Activated naive CD4-positive, alpha-beta T cell (primary cell): ENCODE measurements at places on chromosomes 1 and 21.
A peak's percentile ranks its signal among the peaks of the same experiment; 100 is the strongest.

GRCh38 chr1:53070621-53071020 is 8.6 kb downstream of the PODN start:
- no peak for DNase-seq

DNA sequence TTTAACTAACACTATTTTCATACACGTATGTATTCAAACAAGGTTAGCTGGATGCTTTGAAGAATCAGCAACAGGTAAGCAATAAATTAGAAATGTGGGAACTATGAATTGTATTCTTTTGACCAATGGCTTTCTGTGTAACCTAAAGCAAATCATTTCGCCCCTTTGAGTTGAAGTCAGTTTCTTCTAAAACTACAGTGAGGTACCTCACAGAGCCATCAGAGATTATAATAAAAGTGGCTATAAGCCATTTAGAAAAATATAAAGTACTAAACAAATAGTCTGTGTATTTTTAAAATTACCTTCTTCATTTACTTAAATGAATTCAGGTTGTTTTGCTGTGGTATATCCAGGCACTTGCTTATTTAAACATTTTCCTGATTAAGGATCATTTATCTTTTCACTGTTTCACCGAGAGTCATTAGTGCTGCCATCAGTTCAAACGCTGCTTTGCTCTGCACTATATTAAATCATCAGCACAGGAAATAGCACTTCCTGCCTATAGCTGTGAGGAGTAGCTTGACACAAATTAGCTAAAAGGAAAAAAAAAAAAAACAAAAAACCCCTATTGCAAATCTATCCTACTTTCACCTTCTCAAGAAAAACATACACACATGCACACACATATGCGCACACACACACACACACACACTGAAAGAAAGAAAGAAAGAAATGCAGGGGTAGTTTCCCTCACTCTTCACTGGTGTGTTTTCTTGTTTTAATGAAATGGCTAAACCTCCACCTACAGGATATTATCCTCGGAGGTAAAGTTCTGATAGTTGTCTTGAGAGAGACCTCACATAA is 39.8 kb upstream of the C1orf105 start:
- DNase-seq = no peak

DNA sequence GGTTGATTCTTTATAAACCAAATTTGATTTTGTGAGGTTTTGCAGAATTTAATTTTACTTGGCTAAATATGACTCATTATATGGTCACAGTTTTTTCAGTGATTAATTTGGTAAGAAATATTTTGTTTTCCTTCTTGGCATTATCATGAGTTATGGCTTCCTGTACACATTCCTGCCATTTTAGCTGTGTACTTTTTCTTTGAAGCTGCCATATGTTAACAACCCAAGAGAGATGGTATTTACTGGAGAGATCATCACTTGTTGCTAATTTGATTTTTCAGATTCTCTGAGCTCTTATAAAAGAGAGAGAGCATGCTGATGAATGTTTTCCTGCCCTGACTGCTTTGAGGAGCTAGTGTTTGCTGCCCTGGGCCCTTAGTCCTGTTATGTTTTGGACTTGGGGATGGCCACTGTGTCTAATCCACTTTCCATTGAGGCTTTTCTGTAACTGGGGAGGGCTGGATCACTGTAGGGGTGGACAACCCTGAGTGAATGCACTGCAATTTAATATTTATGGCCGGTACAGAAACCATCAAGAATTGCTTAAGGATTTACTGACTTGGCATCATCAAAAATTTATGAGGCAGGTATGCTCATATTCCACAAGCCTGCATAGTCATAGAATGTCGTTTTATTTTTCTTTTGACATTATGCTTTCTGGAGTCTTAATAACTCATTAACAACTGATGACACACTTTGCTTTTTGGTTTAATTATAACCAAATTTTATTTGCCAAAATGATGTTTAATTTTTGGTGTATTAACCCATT is 200.9 kb downstream of the DISC1 start:
- no peak for DNase-seq

DNA sequence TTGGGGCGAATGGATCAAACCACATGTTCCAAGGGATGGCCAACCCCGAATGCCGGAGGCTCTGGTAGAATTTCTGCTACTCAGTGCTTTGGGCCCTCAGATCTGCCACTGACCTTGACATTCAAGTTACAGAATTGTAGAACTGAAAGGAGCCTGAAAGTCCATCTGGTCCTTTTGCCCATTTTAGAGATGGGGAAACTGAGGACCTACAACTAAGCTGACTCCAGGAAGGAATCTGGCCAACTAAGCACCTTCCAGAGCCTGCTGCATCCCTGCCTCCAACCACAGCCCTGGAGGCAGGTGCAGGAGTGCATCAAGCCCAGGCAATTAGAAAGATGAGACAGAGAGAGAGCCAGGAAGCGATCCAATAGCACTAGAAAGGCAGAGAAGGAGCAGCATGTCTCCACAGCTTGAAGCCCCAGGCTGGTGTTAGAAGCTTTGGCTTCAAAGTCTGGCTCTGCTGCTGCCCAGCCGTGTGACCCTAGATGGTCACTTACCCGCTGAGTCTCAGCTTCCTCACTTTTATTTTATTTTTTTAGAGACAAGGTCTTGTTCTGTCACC is 1.3 kb upstream of the CTRC start:
- no peak for DNase-seq

- DNase-seq = no peak
These were observed 7.8 kb downstream of the ERI3 start for GRCh38 chr1:44347280-44347679.

- no peak for DNase-seq
These were observed 20.1 kb downstream of the NPHP4 start for GRCh38 chr1:5972198-5972520.

DNA sequence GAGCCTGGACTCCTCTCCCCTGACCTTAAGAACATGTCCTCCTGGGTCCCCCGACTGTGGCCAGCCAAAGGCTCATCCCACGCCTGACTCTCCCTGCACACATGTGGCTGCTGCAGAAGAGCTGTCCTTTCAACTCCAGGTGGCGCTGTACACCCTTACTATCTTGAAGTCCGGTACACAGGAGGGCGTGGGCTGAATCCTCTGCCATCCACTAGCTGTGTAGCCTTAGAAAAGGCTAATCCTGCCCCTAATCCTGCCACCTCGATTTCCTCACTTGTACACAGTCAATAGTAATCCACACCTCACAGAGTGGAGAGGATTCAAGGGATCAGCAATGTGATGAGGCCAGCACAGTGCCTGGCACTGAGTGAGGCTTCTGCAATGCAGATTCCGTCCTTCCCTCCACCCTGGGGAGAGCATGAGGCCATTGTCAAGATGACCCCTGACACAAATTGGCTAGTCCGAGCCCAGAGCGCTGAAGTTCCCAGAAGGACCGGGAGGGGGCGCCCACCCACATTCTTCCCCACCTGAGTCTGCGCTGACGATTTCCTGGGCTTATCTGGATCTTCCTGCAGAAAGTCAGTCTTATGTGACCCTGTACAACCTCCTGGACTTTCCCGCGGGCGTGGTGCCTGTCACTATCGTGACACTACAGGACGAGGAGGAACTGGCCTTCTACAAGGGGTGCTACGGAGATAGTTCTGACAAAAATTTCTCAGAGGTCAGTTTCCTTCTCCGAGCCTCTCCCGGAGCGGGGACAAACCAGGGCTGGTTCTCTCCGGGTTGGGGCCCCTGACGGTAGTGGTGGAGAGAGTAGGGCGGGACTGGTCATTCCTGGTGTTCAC is 47.1 kb upstream of the DMBX1 start:
- peak; percentile 60 for DNase-seq

GRCh38 chr1:192581131-192581927 is 5.8 kb downstream of the RGS1 start:
- DNase-seq = no peak

DNA sequence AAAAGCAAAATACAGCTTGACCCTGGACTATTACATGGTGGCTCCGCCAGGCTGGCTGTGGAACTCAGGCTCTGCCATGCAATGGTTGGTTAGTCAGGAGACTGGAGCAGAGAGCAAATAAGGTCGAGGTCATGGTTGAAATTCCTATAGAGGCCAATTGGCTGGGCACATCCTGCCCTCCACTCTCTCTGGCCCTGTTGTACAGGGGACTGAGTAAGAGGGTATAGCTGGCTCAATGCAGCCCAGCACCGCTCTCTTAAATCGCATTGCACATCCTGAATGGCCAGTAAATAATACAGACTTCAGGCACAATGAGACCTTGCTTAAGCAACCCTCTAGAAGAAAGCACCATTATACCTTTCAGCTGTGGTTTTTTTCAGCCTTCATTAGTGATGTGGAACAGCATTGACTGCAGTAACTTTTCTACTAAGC is 59.3 kb upstream of the PPP2R5A start:
- DNase-seq = no peak
